ENCODE measurements at places on chromosomes 1 and 21.

GRCh38 chr1:230923176-230923575 is 54.9 kb upstream of the C1orf198 start:
- no peak for DNase-seq

DNA sequence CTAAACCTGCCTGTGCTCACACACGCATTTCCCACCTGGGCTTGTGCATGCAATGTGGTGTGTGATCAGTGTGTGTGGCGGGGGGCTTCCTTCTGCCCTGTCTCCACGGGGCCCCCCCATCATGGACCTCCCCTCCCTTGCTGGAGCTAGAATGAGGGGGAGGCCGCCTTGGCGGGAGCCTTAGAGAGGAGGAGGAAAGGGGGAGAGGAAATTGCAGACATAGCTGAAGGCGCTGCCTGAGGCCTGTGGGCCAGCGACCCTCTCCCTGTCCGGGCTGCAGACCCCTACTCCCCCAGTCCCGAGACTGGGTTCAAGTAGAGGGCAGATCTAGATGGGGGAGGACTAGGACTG is 883 bp upstream of the EVA1B start:
- no peak for DNase-seq

- DNase-seq: no peak
Observed at GRCh38 chr1:43147625-43148327, 24.3 kb downstream of the EBNA1BP2 start.

DNA sequence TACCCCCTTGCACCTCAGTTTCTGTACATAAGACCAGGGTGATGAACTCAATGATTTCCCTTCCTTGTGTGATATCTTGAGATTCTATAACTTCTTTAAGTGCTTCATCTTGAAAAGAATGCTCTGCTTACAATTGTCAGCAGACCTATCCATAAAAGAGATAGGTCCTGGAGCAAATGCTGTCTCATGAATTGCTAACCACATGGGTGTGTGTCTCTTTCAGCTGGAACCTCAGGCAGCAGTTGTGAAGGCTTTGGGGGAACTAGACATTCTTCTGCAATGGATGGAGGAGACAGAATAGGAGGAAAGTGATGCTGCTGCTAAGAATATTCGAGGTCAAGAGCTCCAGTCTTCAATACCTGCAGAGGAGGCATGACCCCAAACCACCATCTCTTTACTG is 2.8 kb downstream of the IL20 start:
- DNase-seq: no peak

DNA sequence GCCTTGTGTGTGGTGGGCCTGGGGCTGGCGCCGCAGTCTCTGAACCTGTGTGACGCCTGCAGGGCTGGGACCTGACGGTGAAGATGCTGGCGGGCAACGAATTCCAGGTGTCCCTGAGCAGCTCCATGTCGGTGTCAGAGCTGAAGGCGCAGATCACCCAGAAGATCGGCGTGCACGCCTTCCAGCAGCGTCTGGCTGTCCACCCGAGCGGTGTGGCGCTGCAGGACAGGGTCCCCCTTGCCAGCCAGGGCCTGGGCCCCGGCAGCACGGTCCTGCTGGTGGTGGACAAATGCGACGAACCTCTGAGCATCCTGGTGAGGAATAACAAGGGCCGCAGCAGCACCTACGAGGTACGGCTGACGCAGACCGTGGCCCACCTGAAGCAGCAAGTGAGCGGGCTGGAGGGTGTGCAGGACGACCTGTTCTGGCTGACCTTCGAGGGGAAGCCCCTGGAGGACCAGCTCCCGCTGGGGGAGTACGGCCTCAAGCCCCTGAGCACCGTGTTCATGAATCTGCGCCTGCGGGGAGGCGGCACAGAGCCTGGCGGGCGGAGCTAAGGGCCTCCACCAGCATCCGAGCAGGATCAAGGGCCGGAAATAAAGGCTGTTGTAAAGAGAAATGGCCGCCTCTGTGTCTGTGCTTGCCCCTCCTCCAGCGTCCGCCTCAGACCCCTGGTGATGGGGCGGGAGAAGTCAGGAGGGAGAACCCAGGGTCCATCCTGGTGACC is 788 bp downstream of the ISG15 start:
- no peak for DNase-seq

- DNase-seq: no peak
Observed at GRCh38 chr1:194975913-194976312, 1632.3 kb downstream of the KCNT2 start.

- DNase-seq: no peak
Observed at GRCh38 chr21:35400233-35400939, 351.3 kb upstream of the RUNX1 start.

DNA sequence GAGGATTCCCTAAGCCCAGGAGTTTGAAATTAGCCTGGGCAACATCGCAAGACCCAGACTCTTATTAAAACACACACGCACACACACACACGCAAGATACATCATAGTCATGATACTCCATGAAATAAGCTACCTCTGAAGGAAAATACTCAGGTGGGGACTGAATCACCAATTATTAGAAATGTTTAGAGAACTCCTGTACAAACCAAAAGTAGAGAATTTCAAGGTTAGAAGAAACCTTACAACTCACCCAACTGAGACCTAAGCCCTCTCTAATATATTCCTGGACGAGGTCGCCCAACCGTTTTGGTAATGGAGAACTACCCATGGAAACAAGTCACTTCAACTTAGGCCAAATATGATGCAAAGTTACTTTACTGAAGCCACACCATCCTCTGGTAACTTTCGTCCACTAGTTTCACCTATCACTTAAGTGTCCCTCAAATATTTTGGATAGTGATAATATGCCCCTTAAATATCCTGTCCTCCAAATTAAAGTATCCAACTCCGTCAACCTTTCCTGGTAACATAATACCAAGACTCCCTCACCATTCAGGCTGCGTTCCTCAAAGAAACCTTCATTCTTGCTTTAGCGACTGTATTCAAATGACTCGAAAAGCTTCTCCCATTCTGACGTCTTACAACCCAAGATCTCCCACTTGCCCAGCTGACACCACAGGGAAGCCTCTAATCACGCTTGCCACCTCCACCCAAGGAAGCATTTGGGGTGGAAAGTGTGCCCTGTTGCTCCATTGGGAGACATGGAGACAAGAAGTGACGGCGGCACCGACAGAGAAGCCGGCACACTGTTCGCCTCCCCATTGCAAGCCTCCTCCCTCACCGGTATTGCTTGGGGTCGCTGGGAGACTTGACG is 856 bp downstream of the NRDC start:
- DNase-seq: peak; percentile 5

DNA sequence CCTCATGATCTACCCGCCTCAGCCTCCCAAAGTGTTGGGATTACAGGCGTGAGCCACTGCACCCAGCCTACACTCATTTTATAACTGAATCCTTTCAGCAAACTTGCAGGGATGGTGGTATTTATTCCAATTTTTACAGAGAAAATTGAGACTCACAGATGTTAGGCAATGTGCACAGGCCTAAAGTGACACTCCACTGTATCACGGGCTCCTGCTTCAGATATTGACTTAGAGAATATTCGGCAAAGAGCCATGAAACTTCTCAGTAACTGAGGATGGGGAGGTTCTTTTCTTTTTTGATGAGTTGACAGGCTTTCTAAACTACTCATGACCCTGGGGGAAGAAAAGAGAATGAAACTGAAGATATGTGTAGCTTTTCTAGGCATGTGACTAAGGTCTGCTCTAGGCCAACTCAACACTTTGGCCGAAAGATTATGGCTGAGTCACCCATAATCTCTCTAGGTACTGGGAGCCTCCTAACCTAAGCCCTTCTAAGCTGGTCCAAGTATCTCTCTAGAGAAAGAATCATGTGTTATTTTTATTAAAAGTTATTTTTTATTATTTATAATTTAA is 19.9 kb upstream of the PTCH2 start:
- DNase-seq: no peak
